Activated naive CD4-positive, alpha-beta T cell (primary cell): ENCODE measurements at places on chromosomes 11 and 22.

GRCh38 chr11:27443227-27443626, 29.4 kb downstream of the LGR4 start:
- DNase-seq = no peak

GRCh38 chr11:96143041-96143521, 199.9 kb downstream of the MAML2 start:
- DNase-seq = no peak

DNA sequence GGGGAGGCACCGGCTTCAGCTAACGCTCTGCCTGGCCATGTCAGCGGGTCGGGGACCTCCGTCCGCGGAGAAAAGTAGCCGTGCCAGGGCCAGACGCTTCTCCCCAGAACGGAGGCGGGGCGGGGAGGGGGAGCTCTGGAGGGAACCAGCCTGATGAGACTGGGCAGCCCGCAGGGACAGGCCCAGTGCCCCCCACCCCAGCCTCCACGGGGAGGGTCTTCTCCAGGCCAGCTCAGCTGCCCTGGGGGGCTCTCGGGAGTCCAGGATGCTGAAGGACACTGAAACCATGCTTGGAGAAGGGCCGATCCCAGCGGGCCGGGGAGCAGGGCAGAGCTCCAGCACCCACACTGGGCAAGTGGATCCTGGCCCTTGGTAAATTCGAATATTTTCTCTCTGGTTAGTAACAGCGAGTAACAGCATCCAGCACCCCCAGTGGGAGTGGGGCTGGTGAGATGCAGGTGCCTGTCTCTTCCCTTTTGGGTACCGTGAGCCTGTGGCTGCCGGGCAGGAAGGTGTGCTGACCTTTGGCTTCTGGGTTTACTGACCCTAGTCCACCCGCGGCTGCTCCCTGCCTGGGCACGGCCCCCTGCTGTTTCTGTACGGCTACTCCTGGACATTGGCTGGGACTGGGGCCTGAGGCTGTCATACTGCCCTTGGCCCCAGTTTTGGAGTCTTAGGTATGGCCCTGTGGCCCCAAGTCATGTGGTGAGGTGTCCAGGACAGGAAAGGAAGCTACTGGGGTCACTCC, 35.8 kb downstream of the GRAMD4 start:
- no peak for DNase-seq

- no peak for DNase-seq
Measured at GRCh38 chr11:85517272-85517671, 109.9 kb downstream of the DLG2 start.

DNA sequence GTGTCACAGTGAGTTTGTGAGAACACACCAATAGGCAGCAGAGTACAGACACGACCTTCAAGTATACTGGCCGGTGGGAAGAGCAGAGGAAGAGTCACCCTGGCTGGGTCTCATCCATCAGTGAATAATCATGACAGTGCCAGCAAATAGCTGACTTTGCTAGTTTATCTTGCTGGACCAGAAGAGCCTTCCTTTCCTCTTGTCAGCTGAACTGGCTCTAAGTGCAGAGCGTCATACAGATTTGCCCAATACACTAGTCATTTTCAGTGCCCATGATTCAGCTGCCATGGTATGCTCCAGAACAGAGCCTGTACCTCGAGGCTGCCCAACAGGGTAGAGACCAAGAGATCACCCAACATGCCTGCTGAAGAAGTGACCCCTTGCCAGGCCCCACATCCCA, 82.9 kb upstream of the TBCEL start:
- DNase-seq = no peak

DNA sequence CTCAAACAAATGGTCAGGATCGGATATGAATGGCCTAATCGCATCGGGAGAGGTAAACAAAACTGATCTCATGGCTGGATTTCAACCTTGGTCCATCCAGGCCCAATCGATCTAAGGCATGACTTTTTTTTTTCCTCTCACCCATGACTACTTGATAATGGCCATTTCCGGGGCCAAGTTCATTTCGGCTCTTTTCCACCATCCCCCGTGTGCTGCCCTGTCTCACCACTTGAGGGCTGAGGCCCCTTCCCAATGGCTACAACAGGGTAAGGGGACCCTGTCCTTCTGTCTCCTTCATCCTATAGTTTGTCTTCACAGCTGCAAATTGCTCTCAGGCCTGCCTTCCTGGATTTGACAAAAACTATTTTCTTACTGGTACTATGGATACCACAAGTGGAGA, 26.7 kb downstream of the GRAP2 start:
- no peak for DNase-seq

DNA sequence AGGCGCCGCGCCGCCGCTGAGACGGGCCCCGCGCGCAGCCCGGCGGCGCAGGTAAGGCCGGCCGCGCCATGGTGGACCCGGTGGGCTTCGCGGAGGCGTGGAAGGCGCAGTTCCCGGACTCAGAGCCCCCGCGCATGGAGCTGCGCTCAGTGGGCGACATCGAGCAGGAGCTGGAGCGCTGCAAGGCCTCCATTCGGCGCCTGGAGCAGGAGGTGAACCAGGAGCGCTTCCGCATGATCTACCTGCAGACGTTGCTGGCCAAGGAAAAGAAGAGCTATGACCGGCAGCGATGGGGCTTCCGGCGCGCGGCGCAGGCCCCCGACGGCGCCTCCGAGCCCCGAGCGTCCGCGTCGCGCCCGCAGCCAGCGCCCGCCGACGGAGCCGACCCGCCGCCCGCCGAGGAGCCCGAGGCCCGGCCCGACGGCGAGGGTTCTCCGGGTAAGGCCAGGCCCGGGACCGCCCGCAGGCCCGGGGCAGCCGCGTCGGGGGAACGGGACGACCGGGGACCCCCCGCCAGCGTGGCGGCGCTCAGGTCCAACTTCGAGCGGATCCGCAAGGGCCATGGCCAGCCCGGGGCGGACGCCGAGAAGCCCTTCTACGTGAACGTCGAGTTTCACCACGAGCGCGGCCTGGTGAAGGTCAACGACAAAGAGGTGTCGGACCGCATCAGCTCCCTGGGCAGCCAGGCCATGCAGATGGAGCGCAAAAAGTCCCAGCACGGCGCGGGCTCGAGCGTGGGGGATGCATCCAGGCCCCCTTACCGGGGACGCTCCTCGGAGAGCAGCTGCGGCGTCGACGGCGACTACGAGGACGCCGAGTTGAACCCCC, 798 bp downstream of the BCR start:
- DNase-seq = no peak

- DNase-seq = no peak
Measured at GRCh38 chr11:18347471-18348125, 25.2 kb downstream of the GTF2H1 start.

DNA sequence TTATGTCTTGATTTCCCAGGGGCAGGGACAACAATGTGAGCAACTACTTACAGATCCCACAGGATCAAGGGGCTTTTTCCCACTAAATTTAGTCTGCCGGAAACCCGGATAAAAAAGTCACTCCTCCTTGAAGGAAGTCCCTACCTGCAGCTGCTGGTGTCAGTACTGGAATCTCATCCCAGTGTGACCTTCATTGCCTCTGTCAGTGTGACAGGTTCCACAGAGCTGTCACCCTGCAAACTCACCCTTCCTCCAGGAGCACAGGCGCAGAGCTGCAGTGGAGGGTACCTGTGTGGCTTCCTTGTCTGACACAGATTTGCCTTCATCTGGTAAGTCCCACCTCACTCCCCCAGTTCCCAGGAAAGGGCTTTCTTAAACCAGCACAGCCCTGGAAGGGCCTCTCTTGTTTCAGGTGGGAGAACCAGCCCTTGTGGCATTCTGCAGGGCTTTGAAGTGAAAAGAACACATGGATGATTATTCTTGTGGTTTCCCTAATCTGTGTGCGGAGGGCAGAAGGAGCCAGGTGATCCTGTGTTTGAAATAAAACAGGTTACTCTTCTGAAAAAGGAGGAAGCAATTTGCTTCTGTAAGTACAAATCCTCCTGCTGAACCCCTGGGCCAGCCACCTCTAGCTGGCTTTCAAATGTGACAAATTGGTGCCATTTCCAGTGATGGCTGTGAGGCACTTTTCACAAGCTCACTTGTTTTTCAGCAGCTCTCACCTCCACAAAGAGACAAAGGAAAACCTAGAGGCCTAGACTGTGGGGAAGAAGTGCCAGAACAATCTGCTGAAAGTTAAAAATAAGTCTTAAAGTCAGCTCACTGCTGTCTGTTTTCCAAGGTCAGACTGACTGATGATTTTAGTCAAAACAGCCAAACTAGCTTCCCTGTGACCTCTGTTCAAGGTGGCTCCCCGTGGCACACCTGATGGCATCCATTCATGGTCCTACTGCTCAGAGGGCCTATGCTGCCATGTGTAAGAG, 9.2 kb upstream of the PRSS23 start:
- no peak for DNase-seq

GRCh38 chr11:64458997-64459396, 100.0 kb downstream of the RPS6KA4 start:
- DNase-seq = no peak

DNA sequence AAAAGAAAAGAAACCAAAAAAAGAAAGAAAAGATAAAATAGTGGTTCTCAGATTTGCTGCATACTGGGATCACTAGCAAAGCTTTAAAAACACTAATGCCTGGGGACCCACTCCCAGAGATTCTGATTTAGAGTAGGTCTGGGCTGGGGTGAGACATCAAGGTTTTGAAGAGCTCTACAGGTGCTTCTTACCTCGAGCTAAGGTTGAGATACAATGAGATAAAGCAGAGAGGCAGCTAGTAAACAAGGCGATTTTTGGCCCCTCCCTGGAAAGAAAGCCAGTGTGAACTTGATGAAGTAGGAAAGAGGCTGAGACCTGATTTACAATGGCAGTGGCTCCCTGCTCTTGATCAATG, 327.6 kb upstream of the CCDC90B start:
- no peak for DNase-seq

DNA sequence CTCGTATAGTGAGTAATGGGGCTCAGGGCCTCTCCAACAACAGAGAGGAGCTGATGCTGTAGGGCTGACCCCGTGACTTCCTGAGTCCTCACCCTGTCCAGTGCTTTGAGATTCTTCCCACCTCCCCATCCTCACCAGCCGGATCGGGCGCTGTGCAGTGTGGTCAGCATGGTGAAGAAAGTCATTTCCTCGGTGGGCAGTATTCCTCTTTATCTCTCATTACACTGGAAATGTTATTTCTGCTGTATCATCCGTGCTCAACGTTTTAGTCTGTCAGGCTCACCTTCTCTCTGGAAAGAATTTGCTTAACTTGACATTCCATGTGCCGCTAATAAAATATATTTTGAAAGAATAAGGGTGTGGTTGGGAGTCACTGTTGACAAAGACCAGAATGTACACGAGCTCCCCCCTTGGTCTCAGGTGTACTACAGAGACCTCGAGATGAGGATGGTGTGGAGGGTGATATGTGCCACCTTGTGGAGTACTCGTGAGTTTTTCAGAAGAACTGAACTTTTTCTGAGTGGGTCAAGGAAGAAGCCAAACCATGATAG, 25.7 kb upstream of the SCGB1A1 start:
- DNase-seq = no peak

DNA sequence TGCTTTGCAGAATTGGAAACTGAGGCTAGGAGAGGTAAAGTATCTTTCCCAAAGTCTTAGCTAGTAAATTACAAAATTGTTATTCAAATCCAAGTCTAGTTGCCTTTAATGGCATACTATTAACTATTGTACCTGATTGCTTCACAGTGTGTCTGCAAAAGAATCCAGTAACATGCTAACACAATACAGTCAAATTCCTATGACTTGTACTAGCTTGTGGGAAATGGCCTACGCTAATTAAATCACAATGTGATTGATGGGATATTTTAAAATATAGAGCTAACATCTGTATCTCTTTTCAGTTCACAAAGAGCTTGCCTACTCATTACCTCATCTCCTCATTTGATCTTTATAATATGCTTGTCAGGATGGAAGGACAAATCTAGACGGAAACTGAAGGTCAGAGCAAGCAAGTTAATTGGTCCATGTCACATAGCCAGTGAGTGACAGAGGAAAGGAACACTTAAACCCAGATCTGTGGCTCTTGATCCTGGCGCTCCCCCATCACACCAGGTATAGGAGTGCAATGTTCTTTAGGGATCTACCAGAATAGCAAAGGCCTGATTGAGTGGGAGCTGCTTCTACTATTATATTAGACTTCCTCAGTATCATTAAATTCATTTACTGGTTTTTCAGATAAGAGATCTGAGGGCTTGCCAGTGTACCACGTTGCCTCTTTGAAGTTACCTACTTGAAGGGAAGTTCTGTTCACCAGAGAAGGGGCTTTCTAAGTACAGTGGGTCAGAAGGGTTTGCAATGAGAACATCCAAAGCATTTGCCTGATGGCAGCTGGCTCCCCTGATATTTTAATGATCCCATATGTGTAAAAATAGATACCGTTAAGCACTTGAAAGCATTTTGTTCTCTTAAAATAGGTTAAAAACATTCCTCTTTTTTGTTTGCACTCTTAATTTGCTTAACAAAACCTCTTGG, 213.6 kb upstream of the SESN3 start:
- no peak for DNase-seq

- DNase-seq = no peak
Measured at GRCh38 chr22:45149671-45150070, 14.1 kb upstream of the NUP50 start.

DNA sequence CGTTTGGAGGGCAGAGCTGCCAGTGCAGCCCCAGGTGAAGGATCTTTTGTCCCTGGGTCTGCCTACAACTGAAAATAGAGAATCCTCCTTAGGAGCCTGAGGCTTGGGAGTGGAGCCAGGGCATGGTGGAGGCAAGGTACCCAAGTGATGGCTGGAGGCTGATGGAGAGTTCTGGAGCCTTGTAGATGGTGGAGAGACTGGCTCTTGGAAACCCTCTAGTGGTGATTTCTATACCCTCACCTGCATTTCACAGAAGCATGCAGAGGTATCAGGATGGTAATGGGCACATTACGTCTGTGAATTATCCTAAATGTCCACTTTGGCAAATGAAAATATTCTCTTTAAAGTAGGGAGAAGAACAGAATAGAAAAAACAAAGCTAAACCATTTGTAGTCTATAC, 44.4 kb downstream of the INSC start:
- DNase-seq = no peak

GRCh38 chr22:37601540-37602442, 6.8 kb upstream of the GGA1 start:
- no peak for DNase-seq

DNA sequence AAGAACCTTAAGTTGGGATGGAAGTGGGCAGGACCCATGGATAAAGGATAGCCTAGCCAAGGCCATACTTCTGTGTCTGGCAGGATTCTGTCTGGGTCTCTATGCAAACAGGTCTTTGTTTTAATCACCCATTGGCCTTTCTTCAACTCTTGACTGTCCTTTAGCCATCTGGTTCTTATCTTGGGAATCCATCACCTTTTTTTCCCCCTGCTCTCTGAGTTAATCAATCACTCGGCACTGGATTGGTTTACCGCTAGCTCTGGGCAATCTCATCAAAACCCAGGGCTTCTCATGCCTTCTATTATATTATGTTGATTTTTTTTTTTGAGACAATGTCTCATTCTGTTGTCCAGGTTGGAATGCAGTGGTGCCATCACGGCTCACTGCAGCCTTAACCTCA, 1.8 kb upstream of the RNF169 start:
- no peak for DNase-seq
